ENCODE measurements at places on chromosomes 3 and 15. TPM values are rescaled to one million over a fixed set of nuclear protein-coding genes. Genes with fewer than 3 reads are reported as not detected.

Gene ADGRG7
- not detected for polyA plus RNA-seq

- DNase-seq: no peak
Observed at GRCh38 chr3:166810741-166811445, 569.2 kb downstream of the ZBBX start.

Gene INKA1
- 3.4 TPM for polyA plus RNA-seq

Gene CYP8B1
- polyA plus RNA-seq: not detected

Gene GOLGA8N
- polyA plus RNA-seq: 1.2 TPM

DNA sequence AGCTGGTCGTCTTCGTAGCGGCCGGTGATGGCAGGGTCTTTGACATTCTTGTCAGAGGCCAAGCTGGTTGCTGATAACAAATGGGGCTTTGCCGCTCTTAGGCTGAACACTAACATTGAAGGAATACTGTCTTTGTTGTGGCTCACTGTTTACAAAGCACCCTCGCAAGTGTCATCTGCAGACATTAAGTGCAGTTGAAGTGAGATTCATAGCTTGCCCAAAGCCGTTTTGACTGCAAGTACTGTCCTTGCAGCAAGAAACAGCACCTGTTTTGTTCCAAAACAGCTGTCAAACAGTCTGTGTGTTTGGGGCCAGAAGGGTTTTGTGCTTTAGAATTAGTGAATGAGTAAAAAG, 568 bp downstream of the SENP2 start:
- no peak for DNase-seq

Gene C2CD4A
- polyA plus RNA-seq: not detected

DNA sequence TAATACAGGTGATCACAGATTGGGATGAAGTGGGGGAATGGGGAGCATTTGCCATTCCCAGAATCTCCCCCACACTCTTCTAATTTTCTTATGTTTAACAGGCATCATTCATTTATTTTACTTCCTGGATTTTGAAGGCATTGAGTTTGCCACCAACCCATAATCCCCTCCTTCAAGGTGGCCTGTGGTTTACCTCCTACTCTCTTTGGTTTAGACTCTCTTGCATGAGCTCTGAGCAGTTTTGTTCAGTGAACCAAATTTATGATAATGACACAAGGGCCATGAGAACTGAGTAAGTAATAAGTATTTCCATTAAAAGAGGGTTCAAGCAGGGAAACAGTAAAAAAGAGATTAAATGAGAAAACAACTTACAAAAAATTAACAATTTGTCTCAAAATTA, 703.1 kb upstream of the CFAP20DC start:
- DNase-seq: no peak

GRCh38 chr3:57959423-57960173, 48.6 kb upstream of the FLNB start:
- no peak for DNase-seq

- no peak for DNase-seq
Observed at GRCh38 chr15:57537072-57537471, 54.6 kb upstream of the MYZAP start.

DNA sequence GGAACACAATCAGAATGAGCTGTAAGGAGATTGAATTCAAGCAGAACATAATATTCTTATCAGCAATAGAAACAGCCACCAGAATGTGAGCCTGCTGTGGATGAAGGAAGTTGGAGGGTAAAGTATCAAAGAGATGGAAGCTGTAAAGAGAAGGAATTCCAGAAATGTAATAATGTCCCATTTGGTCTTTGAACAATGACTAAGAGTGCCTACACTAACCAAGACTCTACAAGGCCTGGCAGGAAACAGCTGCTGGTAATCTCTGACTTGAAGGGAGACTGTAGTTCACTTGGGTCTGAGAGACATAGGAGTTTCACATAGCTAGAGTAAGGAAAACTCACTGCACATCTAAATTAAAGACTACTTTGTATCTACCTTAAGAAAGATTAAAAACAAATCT, 1176.0 kb upstream of the ALCAM start:
- DNase-seq: no peak

Gene UTS2B
- polyA plus RNA-seq: 0.23 TPM

DNA sequence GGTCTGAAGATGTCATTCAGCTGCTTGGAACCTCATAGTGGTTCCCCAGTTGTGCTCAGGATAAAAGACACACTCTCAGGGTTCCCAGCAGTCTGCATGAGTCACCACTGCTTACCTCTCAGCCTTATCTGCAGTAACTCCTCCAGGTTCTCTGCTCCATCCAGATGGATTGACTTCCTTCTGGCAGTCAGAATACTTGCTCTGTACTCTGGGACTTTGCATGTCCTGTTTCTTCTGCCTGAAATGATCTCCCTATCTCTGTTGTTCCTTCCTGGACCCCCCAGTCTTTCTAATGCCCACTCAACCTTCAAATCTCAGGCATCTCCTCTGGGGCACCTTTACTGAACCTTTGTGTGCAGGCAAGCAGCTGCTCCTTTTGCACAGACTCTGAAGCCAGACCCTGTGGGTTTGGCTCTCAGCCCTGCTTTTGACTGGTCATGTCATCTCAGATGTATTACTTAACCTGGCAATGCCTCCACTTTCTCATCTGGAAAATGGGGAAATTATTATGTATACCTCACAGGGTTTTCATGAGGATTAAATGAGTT, 38.4 kb downstream of the ITPR1 start:
- DNase-seq: no peak

Data from SK-N-SH (cell line).